ENCODE measurements at places on chromosomes 2 and 18. TPM values are rescaled to one million over a fixed set of nuclear protein-coding genes. Genes with fewer than 3 reads are reported as not detected.

- DNase-seq, result no peak
These were observed 78.9 kb upstream of the YWHAQ start for GRCh38 chr2:9709539-9710285.

The RAB27B gene
- total RNA-seq, result 13.1 TPM

The TCF23 gene
- total RNA-seq, result not detected

The DNAJC5G gene
- not detected for total RNA-seq

DNA sequence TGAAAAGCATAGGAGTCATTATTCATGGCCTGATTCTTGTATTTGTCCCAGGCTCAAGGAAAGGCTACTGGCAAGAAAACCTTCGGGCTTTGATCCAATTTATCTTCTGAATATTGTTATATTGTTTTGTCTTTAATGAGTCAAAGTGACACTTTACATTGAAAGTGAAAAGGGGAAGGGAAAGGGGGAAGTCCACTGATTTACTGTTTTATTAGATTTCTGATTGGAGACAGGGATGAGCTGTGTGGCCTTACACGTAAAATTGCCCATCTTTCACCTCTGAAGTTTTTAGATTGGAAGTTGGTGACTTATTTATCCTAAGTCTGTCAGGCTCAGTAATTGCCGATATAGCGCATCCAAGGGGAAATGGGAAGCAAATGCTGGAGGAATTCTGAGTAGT is 843.8 kb upstream of the LRRTM1 start:
- DNase-seq, result no peak

DNA sequence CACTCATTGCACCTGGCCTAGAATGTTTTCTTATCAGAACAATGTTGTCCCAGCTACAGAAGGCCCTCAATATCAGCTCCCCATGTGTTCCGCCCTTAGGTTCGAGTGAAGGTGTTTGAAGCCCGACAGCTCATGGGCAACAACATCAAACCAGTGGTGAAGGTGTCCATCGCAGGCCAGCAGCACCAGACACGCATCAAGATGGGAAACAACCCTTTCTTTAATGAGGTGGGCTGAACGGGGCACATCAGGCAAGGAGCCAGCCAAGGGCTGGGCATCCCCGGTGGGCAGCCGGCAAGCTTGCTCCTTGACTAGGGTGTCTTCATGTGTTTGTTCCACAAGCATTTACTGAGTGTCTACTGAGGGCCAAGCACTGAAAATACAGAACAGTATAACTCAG is 9.2 kb downstream of the FER1L5 start:
- no peak for DNase-seq

The ACVR1C gene
- 2.4 TPM for total RNA-seq

The UGT1A5 gene
- total RNA-seq, result not detected

DNA sequence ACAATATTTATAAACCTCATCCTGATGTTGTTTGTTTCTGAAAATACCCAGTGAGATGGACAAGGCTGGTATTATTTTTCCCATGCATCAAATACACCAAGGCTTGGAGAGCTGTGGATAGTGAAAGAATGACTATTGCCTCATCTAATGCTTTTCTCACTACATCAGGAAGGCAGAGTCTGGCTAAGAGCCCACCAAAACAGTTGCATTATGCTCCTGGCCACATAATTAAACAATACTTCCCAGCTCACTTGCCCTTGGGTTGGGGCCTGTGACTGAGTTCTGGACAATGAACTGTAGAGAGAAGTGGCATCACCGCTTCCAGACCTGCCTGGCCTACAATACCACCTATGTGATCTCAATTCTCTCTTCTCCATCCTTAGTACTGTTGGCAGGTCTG is 46.4 kb upstream of the REEP1 start:
- DNase-seq, result no peak

GRCh38 chr2:233996461-233996860 is 54.0 kb upstream of the SPP2 start:
- DNase-seq, result no peak

The DNER gene
- 0.37 TPM for total RNA-seq

The GLI2 gene
- 5.8 TPM for total RNA-seq

DNA sequence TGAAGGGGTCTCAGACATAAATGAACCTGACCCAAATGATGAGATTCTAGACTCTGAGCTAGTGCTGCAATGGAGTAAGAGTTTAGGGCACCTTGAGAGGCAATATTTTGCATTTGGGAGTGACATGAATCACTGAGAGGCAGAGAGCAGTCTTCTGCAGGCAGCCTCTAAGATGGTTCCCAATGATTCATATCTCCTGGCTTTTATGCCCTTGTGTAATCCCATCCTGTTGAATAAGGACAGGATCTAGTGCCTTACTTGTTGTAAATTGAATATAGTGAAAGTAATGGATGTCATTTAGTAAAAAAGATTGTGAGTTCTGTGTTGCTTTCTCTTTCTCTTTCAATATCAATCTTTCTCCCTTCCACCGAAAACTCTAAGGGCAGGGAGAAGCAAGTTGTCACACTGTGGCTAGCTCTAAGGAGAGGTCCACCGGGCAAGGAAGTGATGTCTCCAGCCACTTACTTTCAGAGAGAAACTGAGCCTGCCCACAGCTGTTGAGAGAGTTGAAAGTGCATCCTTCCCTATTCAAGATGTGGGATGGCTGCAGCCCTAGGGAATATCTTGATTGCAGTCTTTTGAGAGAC is 144.7 kb downstream of the TRIB2 start:
- no peak for DNase-seq

The IER3IP1 gene
- total RNA-seq, result 32.6 TPM

The RAMP1 gene
- 134 TPM for total RNA-seq

- no peak for DNase-seq
These were observed 74.0 kb upstream of the SULT1C3 start for GRCh38 chr2:108165729-108166128.

GRCh38 chr2:65227020-65227455 is 593 bp upstream of the ACTR2 start:
- DNase-seq, result peak; percentile 31

- no peak for DNase-seq
These were observed 552.9 kb upstream of the TNP1 start for GRCh38 chr2:217412721-217413120.

The ASAP2 gene
- total RNA-seq, result 17.1 TPM

The PID1 gene
- 27.8 TPM for total RNA-seq

- no peak for DNase-seq
These were observed 65.3 kb downstream of the SUCLG1 start for GRCh38 chr2:84393829-84394228.

DNA sequence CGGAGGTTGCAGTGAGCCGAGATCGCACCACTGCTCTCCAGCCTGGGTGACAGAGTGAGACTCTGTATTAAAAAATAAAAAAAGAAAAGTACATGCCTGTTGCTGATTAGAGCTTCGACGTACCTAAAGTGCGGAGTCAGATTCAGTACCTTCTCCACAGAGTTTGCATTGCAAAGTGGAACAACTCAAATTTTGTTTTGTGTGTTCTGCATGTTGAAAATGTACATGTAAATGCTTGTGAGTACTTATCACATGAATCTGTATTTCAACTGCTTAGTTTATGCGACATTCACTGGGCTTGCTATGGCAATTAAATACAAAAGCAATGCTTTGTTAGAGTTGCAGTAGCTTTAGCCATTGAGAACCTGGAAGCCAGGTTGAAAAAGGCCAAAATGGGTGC is 36.4 kb downstream of the ACTR2 start:
- no peak for DNase-seq

DNA sequence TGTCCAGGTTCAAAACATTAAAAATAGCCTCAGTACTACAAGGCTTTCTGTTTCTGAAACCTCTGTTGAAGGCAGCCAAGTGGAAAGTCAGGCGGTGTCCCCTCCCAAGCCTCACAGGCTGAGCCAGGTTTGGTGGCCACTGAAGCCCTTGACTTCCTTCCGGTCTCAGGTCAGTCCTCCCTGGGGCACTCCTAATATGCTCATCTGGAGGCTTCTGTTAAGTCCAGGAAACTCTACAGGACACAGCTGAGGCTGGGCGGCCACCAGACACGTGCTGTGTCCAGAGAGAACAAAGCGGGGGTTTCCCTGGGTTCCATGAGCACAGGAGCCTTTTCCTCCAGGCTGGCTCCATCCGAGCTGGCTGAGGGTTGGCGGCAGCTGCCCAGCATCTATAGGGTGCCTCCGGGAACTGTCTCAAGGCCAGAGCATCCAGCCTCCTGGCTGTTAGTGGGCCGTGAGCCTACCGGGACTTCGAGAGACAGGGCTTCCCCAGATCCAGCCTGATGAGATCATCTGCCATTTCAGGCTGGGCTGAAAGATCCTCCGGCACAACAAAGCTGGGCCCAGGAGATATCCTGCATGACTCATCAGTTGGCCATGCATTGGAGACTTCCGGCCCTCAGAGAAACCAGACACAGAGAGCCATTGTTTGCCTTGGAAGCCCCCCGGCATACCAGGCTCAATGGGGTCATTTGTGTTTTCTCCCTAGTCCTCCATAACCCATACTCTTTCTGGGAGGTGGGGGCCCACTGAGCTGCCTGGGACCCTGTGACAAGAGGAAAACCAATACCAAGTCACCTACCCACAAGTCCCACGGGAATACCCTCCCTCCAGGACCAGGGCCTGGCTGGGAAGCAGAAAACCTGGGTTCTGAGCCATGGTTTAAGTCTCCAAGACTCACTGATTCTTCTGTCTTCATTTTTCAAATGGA is 71.7 kb downstream of the HS1BP3 start:
- peak; percentile 91 for DNase-seq

GRCh38 chr18:48862678-48863270 is 88.0 kb downstream of the SMAD7 start:
- DNase-seq, result no peak

DNA sequence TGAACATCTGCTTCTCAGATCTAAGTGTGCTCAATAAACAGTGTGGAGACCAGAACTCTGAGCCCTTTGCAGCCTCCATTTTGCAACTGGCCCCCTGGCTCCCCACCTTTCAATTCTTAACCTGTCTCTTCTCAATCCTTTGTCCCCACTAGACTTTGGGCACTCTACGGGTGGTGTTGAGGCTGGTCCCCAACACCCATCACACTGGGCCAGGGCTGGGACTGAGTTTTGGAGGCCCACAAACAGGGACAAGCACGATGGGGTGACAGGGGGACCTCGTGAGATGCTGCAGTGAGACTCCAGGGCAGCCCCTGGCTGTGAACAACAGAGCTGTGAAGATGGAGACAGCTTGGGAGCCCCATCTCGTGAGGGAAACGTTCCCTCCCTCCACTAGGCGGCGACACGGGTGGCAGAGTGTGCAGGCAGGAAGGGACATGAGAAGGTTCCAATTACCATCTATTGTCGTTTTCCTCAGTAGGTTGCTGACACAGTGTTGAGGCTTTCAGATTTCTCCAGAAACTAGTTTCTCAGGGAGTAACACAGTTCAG is 1.2 kb downstream of the ANKMY1 start:
- DNase-seq, result peak; percentile 41

- DNase-seq, result no peak
These were observed 51.0 kb upstream of the EML4 start for GRCh38 chr2:42117923-42118753.

DNA sequence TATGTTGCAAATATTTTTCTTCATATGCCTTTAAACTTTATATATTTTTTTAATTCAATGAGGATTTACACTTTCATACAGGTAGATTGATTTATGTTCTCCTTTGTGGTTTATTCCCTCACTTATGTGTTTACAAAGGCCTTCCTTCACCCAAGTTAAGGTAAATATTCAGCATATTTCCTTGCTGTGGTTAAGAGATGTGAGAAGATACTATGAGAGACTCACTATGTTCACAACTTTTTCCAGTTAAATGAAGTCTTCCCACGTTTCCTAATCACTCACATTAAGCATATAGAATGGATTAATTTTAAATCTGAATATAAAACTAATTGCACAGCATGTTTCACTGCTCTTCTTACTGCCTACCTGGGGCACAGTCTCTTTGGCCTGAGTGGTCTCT is 597 bp downstream of the PECR start:
- DNase-seq, result no peak

- no peak for DNase-seq
These were observed 46.5 kb upstream of the RAB31 start for GRCh38 chr18:9661564-9661963.

The ONECUT2 gene
- 1.7 TPM for total RNA-seq

The TUBA4B gene
- 0.13 TPM for total RNA-seq

DNA sequence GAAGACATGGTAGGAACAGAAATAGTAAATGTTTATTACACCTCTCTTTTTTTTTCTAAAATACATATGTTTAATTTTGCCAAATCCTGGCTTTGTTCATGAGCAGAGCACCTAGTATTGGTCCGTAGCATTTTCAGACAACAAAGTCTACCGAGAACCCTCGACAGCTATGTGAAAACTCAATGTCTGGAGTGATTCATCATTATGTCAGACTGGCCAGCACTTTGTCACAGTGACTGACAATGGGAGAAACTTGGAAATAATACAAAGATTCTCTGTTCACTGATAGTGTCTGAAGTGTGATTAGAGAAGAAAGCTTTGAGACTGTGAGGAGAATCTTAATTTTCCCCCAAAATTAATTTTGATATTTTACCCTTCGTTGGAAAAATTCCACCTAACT is 143.0 kb downstream of the HNMT start:
- DNase-seq, result no peak

DNA sequence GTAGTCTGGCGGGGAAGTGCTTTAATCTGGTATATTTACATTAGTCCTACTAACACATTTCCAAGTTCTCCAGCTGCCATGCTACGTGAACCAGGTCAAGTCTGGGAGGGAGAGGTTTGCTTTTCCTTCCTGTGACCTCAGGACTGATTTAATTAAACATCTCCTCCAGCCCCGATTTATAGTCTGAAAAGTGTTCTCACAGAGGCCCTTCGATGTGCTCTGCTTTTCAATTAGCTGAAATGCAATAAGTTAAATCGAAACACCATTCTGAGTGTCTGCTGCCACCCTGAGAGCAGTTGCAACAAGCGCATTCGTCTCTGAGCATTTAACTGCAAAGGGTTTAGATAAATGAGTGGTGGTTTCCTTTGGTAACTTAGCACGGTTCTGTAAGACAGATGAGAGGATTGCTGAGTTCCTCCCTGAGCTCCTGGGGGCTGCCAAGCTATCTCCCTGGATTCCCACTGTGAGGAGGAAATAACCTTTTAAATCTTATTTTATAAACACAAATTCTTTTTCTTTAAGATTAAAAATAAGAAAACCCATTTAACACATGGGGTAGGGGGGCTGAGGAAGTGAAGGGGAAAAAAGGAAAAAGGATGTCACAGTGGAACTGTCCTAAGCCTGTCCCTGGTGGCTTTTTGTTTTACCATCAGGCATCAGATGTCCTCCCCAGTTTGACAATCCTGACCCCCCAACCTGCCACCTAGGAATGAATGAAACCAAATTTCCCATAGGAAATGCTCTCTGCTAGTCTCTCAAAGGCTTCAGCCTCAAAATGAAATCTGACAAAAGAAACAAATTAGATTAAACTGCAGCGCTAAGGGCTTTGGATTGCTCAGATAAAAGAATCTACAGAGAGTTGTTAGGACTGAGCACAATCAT is 56.5 kb upstream of the CREB1 start:
- DNase-seq, result peak; percentile 69
